Fibroblast of skin of scalp (primary cell): ENCODE measurements at places on chromosomes 5 and 9.
A peak's percentile ranks its signal among the peaks of the same experiment; 100 is the strongest.

GRCh38 chr5:138792195-138792790, 39.1 kb downstream of the CTNNA1 start:
- DNase-seq: no peak

DNA sequence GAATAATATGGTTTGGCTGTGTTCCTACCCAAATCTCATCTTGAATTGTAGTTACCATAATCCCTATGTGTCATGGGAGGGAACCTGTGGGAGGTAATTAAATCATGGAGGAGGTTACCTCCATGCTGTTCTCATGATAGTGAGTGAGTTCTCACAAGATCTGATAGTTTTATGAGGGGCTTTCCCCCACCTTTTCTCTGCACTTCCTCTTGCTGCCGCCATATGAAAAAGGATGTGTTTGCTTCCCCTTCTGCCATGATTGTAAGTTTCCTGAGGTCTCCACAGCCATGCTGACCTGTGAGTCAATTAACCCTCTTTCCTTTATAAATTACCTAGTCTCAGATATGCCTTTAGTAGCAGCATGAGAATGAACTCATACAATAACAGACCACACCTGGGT, 63.7 kb upstream of the PRR16 start:
- no peak for DNase-seq

- DNase-seq: no peak
Measured at GRCh38 chr9:81069923-81070322, 619.4 kb downstream of the TLE1 start.

DNA sequence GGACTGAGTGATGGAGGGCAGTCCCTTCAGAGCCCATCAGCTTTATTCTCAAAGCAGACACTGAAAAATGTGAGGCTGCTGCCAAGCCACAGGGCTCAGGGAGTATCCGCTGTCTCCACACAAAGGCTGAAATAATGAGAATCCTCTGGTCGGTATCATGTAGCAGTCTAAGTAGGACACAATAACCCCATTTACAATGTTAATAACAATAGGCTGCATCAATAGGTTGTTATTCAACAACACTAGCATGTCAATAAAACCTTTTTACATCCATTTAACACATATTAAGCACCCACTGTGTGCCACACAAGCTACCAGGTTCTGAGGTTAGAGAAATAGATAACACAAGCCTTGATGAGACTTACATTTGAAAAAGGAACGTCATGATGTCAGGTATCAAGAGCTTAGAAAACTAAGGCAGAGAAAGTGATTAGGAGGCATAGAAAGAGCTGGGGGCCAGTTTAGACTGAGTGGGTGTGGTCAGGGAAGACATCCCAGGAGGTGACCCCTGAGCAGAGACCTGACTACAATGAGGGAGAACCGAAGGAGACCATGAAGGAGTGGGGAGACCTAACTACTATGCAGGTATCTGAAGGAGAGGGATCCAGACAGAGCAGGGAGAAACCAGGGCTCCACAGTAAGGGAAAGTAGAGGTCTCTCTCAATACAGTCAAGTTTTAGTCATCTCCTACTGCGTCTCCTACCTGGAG, 140.1 kb upstream of the GRIA1 start:
- no peak for DNase-seq

- no peak for DNase-seq
Measured at GRCh38 chr5:33398501-33398900, 42.3 kb upstream of the TARS1 start.

GRCh38 chr5:39520232-39520572, 95.4 kb upstream of the DAB2 start:
- DNase-seq: peak; percentile 96

DNA sequence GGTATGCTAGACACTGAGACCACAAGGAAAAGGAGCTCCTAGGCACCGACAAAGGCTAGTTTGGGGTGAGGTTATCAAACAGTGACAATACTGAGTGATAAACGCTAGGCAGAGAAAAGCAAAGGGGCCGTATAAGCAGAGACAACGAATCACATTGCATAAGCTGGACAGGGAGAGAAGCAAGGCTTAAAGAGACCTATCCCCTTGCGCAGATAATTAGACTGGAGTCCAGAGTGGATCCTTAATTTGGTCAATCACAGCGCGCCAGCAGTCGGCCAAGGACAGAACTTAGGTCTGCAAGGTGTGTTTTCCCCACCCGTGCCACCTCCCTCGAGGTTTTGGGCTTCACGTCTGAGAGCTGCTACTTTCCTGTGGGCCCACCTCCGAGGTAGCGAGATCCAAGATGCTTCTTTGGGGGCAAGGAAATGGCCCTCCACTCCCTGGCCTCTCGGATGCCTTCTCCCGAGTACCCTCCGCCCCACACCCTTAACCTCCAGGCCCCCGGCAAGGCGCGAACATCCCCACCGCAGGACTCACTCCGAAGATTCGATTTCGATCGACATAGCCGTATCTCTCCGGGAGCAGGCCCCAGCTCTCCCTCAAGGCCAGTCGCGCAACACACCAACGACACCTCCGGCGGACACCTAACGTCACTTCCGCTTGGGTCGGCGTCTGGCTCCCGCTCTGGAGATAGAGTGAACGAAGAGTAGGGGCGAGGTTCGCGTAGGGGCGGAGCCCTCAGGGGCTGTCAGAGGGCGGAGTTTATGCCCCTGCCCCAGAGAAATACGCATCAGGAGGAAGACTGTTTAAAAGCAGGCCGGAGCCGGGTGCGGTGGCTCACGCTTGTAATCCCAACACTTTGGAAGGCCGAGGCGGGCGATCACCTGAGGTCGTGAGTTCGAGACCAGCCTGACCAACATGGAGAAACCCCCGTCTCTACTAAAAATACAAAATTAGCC, at the start of gene SMU1:
TSS of gene SMU1 (minus strand) at position 629 of the 959 bp plus-strand sequence. CDS start at position 563, 66 bp downstream.
- peak; percentile 98 for DNase-seq
